ENCODE measurements at places on chromosomes 1 and 21.
A peak's percentile ranks its signal among the peaks of the same experiment; 100 is the strongest.

- DNase-seq = no peak
Observed at GRCh38 chr1:15245593-15246360, 1.2 kb upstream of the FHAD1 start.

- no peak for DNase-seq
Observed at GRCh38 chr1:36706416-36706815, 223.7 kb upstream of the CSF3R start.

DNA sequence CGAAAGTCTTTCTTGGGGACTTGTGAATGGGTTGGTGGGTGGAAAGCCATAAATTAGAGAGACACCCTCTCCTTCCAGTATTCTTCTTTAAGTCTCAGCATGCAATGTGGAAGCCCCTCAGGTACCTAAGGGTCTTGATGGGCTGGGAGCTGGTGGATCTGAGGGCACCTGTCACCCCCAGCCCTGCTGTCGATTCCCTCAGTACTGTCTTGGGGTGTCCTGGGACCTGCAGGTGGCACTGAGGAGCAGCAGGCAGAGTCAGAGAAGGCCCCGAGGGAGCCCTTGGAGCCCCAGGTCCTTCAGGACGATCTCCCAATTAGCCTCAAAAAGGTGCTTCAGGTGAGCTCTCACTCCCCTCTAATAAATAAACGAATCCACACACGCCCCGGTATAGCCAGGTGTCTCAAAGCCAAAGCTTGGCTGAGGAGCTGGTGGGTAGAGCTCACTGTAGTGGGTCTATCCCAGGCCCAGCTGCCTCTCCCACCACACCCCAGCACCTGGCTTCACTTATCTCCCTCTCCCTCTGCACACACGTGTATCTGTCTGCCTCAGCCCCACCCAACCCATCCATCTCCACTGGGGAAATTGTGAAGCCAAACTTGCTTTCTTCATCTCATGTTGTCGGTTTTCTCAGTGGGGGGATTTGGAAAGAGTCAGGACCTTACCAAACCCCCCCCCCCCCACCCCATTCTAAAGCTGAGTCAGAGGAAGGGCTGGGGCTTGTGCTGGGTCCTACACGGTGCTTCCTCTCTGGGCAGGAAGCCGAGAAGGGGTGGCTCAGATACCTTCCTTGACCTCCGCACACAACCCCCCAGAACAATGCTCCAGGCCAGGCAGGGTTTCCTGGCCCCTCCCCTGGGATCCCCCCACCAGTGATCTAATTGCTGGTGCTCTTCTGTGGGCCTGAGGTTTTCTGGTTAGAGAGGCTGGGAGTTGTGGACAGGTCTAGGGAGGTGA is 1.6 kb downstream of the ADAM15 start:
- DNase-seq = peak; percentile 76

- DNase-seq = no peak
Observed at GRCh38 chr1:52264530-52265115, 101.4 kb downstream of the CC2D1B start.

DNA sequence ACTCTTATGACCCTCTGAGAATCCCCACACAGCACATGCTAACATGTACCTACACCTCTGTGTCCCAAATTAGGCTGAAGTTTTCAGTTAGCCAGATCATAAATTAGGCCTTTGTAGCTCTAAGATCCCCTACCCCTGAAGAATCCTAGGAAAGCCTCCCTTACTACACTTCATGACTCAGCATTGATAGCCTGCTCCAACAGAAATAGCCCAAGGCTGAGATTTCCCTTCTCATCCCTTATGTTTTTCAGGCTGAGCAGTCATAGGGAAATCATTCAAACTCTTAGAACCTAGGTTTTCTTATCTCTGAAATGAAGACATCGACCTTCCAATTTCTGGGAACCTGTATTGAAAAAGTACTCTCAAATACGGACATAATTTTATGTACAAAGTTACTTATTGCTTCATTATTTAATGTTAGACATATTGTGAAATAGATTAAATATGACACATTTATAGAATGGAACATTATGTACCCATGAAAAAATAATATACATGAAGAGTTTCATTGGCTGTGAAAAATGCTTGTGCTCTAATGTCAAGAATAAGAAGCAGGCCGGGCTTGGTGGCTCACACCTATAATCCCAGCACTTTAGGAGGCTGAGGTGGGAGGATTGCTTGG is 122.4 kb upstream of the UBE2U start:
- no peak for DNase-seq

DNA sequence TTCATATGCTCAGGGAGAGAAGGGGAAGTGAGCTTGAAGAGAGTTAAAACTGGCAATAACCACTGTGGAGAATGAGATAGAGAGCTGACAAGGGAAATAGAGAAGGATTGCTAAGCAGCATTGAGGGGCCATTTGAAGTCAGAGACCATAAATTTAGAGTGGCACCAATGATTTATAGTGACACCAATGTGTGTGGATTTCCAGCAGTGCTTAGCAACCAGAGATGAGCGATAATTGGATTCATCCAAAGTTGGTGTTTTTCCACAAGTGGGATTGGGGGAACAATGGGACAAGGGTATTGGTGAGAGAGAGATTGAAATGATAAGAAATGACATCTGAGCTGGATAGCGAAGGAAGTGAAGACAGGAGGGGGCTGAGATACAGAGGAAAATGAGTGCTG is 114.1 kb downstream of the C1orf94 start:
- DNase-seq = no peak

GRCh38 chr1:98550076-98550475 is 111.4 kb upstream of the SNX7 start:
- no peak for DNase-seq

DNA sequence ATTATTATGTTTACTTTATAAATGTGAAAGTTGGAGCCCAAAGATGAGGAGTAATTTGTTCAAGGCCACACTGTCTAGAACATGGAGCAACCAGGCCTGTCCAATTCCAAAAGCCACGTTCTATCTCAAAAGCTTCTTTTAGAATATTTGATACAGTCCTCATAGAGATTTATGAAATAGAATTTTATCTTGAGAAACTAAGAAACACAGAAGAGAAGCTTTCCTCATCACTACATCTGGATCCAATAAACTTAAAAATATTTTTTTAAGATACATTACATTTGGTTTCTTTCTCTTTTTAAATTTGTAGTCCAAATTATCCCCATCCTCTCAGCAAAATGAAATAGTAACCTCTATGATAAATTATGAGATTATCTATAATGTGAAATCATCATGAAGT is 58.9 kb downstream of the DDAH1 start:
- DNase-seq = no peak

DNA sequence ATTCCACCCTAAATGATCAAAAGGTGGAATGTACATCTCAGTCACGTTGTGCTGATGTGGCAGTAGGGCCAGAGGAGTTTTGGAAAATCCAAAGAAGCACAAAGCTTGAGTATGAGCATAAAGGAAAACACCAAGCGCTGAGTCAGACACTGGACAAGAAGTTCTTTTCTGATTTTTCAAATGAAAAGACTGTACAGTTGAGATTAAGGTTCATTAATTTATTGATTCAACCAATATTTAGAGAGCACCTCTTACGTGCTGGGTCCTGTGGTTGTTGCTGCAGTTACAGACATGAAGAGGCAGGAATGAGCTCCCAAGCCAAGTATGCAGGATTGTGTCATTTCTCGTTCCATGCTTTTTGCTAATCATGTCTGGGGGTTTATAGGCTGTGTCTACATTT is 28.9 kb upstream of the APP start:
- no peak for DNase-seq

DNA sequence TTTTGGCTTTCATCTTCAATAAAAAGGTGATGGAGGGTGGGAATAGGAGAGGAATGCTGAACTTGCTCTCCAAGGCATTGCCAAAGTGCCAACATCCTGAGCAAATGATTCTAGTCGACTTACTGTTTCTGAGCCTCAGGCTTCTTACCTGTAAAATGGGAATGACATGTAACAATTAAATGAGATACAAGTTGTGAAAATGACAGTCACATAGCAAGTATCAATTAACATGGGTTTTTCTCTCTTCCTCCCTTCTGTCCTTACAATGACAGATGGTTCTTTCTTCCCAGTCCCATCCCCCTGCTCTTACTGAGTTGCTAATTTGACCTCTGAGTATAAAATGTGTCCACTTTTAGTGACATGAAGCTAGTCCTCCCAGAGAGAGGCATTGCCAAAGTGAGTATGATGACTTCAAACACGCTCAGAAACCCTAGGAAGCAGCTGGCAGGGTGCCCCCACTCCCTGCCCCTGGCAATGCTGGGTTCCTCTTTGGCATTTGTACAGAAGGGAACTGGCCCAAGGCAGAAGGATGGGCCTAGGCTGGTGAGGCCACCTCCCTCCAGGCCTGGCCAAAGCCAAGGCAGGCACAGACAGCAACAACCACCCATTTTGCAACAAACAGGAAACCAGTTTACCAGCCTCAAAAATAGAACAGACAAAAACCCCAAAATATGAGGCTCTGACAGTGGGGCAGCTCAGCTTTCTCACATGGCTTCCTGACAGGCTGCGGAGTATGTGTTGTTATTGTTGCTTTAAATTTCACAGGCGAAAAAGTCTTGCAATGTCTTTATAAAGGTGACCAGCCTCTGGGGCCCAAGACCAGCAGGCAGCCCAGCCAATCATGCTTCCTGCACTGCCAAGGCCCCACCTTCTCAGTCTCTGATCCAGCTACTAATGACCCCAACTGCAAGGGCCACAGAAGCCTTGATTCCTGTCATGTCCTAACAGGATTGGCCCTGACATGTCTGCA is 115.9 kb downstream of the HIVEP3 start:
- DNase-seq = peak; percentile 54

DNA sequence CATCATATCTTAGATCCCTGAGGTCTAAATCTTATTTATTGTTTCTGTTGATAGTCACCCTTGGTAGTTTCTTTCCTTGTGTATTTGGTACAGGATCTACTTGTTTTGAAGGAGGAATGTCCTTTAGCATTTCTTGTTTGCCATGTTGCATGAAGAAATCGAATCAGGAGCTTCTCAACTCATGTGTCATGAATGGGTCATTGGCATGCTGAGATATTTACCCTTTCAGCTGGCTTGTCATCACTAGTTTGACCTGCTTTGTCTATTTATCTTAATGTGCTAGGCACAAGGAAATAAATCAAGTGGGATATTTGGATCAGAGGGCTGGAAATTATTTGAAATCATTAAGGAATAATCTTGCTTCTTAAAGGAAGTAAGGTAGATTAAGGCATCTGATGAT is 23.8 kb downstream of the THEM4 start:
- no peak for DNase-seq

DNA sequence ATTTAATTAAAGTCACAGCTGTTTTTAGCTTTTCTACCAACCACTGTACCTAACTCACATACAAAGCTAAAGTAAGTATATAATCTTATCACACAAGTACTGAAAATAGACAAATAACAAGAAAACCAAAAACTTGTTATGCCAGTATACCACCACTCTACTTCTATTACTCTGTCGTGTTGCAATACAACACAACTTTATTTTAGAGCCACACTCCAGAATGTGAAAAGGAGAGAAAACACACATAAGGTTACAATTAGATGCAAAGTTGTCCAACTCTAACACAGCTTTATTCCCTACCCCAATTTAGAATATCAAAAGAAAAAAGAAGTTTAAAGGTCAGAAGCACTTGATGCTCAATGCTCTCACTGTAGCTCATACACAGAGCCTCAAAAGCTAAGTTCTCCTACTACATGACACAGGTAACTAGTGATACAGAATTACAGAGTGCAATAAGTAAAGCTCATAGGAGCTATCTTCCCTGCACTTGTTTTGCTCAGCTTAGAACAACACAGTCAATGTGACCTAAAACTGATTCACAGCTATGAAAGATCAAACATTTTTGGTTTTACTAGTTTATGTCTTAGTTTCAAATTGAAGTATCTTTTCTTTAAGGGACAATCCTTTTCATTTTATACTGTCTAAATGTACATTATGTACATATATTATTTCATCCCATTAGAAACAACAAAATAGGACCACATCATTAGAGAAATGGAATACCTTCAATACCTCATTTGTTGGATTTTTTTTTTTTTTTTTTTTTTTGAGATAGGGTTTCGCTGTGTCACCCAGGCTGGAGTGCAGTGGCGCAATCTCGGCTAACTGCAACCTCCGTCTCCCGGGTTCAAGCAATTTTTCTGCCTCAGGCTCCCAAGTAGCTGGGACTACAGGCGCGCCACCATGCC is 29.2 kb downstream of the EYA3 start:
- DNase-seq = no peak

DNA sequence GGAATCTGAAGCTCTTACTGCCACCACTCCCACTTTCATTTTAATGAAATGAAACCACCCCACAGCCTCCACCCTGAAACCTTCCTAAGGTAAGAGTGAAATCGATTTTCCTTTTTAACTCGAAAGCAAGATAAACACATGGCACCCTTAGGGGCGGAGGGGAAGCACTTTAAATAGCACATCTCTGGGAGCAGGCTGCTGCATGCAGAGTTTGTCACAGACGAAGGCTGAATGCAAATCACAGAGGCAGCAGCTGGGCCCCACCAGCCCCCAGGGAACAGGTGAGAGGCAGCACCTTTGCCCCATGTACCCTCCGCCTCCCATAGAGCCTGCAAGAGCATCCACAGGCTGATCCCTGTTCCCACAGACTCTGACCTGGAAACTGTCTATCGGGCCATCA is 60.0 kb upstream of the GRIK3 start:
- DNase-seq = no peak

DNA sequence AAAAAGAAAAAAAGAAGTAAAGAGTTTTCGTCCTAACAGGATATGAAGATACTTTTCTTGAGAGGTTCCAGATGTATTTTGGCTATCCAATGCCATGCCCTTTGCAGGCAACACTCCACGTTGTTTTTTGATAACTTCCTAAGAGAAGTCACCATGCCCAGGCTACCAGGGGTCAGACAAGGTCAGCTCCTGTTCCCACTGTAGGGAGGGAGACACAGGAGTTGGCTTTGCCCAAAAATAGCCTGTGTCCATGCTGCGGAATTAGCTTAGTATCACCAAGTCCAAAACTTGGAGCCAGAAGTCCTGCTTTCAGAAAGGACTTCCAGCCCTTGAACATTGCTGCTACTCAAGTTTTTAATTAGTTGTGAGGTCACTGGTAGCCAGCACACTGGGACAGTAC is 62.1 kb upstream of the NRIP1 start:
- DNase-seq = no peak

GRCh38 chr1:99216956-99217355 is 47.3 kb upstream of the PLPPR4 start:
- DNase-seq = no peak

GRCh38 chr1:53484705-53485477 is 25.7 kb downstream of the DMRTB1 start:
- no peak for DNase-seq

GRCh38 chr1:156236164-156236563 is 5.8 kb upstream of the BGLAP start:
- DNase-seq = no peak

DNA sequence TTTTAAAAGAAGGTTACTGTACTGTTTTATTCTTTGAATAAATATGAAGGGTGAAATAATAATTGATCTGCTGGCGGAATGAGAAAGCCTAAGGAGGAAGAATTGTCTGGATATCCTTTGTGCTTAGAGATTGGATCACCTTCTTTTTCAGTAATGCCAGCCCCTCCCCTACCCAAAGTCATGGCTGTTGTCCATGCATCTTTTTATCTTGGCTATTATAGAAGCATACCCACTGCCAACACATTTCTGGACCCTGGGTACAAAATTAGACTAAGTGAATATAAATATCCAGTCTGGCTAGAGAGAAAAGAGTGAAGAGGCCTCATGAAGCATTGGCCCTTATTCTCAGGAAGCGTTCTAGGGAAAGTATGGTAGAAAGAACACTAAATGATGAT is 28.1 kb downstream of the AK4 start:
- no peak for DNase-seq

GRCh38 chr1:98468111-98468717 is 193.3 kb upstream of the SNX7 start:
- DNase-seq = no peak
